Head of caudate nucleus (tissue), 42 donors: ENCODE measurements at places on chromosomes 16 and 17.

- no peak for DNase-seq
Observed at GRCh38 chr17:3963237-3964201, 718 bp downstream of the ATP2A3 start.

GRCh38 chr17:34823023-34823422 lies 138.2 kb downstream of the CCT6B start:
- no peak for DNase-seq

DNA sequence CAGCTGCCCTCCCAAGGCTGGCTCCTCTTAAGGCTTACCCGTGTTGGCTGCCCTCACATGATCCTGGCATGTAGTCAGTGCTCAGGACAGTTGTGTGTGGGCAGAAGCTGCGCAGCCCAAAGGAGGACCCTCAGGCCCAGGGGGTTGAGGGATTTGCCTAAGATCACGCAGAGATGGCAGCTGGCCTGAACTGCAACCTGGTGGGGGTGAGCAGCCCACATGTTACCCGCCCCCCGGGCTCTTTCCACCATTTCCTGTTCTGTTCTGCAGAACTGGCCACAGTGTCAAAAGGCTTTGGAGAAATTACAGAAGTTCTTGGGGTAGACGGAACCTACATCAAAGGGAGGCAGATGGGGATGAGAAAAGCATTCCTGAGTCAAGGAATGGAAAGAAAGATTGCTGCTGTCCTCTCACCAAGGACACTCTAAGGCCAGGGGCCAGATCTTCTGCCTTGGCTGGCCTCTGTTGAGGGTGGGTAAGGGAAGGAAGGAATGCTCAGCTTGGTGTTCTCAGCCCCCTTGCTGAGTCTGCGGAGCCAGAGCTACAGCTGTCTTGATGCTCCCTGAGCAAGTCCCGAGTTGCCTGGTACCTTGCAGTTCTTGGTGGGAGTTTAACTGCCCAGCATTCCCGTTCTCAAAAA lies 53.0 kb downstream of the EPN2 start:
- no peak for DNase-seq

DNA sequence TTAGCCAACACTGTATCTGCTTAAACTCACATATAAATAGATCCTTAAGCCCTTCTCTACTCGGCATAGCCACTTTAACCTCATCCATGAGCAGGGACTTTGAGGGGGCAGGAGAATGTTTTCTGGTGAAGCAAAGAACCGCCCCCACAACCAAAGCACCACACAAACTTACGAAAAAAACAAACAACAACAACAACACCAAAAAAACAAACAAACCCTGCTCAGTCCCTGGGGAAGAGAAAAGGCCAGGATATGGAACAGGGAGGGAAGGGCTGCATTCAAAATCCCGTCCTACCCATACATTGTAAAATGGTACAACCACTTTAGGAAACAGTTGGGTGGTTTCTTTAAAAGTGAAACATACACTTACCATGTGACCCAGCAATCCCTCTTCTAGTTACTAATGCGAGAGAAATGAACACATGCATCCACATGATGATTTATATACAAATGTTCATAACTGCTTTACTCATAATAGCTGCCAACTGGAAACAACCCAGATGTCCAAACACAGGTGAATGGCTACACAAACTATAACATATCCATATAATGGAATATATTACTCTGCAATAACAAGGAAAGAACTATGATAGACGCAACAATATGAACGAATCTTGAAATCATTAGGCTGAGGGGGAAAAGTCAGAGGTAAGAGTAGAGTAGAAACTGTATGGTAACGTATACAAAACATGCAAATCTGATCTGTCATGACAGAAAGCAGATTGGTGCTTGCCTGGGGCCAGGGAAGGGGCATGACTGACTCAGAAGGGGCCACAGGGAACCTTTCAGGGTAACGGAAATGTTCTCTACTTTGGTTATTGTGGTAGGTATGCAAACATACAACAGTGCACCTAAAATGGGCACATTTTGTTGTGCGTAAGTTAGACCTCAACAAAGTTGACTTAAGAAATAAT lies 37.7 kb upstream of the TOB1 start:
- no peak for DNase-seq

GRCh38 chr16:84561291-84561690 lies 56.6 kb downstream of the COTL1 start:
- no peak for DNase-seq
